Kidney tubule cell (primary cell): ENCODE measurements at places on chromosomes 16 and 17.
A peak's percentile ranks its signal among the peaks of the same experiment; 100 is the strongest.

GRCh38 chr16:49681217-49681883 lies 174.6 kb downstream of the ZNF423 start:
- DNase-seq, result no peak

DNA sequence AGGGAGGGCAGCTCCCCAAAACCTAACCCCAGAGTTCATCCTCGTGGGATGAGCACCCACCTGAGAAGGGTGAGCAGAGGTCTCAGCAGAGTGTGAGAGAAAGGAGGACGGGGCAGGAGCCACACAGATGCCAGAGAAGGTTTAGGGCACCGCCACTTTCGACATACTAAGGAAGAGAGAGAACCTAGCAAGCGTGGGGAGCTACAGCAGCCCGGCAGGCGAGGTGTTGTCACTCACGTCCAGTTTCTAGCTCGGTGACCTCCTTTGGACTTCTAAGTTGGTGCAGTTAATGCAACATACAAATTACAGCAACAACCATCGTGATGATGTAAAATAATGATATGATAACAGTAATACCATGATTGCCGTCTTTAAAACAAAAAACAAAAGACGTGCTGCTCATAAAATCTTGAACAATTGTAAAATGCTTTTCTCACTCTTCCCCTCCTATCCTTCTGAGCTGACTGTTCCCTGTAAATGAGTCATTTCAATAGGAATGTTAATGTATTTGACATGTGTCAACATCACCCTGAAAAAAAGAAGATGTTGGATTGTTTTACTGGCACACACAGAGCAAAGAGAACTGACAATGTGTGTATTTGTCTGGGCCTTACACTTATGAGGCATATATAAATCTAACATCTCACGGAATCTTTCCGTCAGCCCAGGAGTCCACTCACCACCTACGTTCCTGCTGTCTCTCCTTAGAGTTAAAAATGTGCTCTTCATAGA lies 158.2 kb upstream of the MAF start:
- peak; percentile 46 for DNase-seq

DNA sequence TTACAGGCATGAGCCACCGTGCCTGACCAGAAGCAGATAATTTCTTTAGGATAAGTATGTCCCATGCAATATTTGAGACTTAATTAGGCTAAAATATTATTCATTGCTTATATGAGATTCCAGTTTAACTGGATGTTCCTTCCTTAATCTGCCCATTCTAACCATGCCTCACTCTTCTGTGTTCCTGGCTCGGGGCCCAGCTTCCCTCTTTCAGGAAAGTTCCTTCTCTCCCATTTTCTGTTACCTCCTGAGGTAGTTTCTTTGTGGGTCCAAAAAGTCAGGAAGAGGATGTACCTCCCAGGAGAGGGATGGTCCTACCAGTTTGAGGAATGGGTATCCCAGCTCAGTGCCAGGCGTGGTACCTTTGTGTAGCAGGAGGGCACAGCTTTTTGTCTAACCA lies 23.3 kb downstream of the UNK start:
- no peak for DNase-seq

DNA sequence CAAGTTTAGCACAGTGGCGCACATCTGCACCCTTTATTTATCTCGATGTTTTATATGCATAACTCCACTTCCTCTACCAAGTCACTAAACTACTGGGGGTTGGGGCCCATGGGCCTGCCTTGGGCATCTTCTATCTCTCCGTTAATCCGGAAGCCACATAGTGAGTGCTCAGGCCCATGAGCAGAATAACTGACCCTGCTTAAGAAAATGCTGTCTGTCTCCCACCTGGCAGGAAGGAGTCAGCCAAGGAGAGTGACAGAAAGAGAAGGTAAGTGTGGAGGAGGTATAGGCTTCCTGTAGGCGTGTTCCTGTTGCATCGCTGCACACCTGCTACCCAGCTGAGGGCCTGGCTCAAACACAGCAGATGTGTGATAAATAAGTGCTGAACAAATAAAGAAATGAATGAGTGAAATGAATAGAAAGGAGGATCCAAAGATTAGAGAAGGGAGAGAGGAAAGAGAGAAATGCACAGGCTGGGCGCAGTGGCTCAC lies 320.1 kb downstream of the SLC39A11 start:
- DNase-seq, result no peak

- no peak for DNase-seq
These were observed 4.8 kb downstream of the RNF213 start for GRCh38 chr17:80265205-80266068.

- DNase-seq, result peak; percentile 91
These were observed 1.9 kb downstream of the CALB2 start for GRCh38 chr16:71360378-71360777.

- no peak for DNase-seq
These were observed 16.0 kb upstream of the NUDT16L1 start for GRCh38 chr16:4677390-4677789.

DNA sequence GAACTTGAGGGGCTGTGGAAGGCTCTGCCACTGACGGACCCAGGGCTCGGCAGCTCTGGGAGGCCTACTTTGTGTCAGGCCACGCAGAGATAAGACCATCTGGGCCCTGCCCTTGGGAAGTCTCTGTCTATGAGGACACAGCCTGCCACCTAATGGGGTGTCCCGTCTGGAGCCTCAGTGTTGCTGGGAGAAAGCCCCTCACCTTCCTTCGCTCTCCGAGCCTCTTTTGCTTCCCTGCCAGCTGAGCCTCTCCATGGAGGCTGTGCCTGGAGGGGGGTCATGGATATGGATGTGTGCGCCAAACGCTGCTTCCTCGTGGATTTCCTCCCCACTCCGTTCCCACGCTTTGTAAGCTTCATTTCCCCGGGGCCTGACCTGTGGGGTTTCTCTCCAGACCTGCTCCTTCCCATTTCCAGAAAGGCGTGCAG lies 228.8 kb downstream of the SEC14L1 start:
- DNase-seq, result no peak

GRCh38 chr16:24255456-24256371 lies at the start of gene CACNG3:
TSS of gene CACNG3 (plus strand) at chr16:24256335. CDS start at chr16:24256755, 420 bp downstream.
- DNase-seq, result peak; percentile 10

- DNase-seq, result peak; percentile 81
These were observed 24.2 kb downstream of the STAT5A start for GRCh38 chr17:42312285-42313130.

- DNase-seq, result no peak
These were observed 22.8 kb upstream of the WFDC1 start for GRCh38 chr16:84271866-84272265.

GRCh38 chr17:49230636-49231562 lies at the start of gene PHOSPHO1:
TSS of gene PHOSPHO1 (minus strand) at chr17:49230787. CDS start at chr17:49226691, 4,096 bp downstream.
- DNase-seq, result peak; percentile 81

DNA sequence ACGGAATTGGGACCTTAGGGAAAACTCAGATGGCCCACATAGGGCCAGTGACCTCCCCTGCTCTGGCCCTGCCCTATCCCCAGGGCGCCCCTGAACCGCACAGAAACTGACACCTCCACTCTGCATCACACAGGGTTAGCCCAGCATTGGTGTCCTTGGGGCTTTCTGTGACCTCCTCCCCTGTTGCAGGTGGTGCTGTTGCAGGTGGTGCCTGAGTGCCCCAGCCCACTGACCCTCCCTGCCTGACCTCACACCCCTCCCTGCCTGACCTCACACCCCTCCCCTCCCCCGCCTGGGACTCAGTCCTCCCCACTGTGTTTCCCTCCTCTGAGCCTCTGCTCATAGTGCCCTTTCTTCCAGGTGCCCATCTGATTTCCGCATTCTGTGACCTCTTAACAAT lies 21.4 kb downstream of the TNFRSF13B start:
- DNase-seq, result no peak

DNA sequence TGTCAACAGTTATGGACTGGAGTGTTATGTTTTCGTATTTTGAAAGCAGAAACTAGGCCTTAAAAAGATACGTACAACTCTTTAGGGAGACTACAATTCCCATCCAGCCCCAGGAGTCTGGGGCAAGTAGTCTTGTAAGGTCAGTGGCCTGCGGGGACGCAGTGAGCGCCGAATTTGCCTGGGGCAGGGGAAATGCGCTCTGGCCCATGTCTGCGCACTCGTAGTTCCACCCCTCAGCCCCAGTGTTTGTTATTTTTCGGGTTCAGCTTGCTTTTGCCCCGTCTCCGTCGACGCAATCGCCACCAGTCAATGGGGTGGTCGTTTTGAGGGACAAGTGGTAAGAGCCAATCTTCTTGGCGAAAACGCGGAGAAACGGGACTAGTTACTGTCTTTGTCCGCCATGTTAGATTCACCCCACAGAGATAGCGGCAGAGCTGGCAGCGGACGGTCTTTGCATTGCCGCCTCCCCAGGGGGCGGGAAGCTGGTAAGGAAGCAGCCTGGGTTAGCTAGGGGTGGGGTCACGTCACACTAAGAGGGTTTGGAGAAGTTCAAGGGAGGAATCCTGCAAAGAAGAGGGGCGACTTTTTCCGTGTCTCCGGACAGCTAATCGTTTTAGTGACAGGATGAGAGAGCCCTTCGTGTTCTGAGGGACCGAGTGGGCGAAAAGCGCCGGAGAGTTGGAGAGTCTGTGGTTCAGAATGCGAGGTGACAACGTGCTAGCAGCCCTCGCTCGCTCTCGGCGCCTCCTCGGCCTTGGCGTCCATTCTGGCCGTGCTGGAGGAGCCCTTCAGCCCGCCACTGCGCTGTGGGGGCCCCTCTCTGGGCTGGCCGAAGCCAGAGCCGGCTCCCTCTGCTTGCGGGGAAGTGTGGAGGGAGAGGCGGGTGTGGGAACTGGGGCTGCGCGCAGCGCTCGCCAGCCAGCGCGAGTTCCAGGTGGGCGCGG lies 1.1 kb upstream of the BRCA1 start:
- DNase-seq, result no peak

GRCh38 chr17:38867968-38868816 lies 1.7 kb upstream of the LASP1 start:
- peak; percentile 48 for DNase-seq

DNA sequence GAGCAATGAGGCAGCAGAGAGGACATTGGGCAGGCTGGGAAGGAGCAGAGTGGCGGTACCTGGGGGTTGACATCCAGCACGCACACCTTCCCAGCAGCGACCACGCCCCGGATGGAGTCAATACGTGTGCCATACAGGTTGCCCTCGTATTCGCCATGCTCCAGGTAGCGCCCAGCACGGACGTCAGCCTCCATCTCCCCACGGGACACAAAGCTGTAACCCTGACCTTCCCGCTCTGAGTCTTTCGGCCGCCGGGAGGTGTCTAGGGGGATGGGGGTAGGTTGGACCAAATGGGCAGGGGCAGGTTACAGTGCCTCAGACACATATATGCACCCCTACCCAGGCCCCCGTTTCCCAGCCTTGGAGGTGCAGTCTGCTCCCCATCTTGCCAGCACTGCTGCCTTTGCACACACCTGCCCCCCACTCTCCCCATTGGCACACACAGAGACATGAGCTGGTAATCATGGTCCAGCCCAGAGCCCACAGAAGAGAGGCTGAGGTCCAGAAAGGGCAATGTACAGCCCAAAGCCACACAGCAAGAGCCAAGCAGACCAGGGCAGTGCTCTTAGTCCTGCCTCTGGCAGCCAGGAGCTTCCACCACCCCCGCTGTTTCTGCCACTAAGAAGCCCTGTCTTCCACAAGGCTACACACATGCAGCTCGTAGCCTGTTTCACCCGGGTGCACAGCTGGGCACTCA lies 27.5 kb downstream of the MPP2 start:
- DNase-seq, result no peak

DNA sequence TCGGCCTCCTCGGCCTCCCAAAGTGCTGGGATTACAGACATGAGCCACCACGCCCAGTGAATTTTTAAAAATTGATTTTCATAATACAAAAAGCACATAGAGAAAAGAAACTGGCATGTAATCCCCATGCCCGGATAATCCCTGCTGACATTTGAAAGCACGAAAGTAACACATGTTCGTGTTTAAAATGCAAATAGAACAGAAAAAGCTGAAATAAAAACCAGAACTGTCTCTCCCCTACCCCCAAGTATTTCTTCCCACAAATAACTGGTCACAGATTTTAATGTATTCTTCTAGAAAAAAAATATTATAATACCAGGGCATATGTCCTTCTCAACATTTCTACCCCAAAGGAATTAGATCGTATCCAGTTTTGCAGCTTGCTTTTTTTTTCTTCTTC lies 222.9 kb downstream of the SLC39A11 start:
- no peak for DNase-seq

GRCh38 chr17:21288571-21289017 lies 4.1 kb downstream of the MAP2K3 start:
- DNase-seq, result peak; percentile 66

- no peak for DNase-seq
These were observed 36.0 kb downstream of the OSBPL7 start for GRCh38 chr17:47785538-47786123.

DNA sequence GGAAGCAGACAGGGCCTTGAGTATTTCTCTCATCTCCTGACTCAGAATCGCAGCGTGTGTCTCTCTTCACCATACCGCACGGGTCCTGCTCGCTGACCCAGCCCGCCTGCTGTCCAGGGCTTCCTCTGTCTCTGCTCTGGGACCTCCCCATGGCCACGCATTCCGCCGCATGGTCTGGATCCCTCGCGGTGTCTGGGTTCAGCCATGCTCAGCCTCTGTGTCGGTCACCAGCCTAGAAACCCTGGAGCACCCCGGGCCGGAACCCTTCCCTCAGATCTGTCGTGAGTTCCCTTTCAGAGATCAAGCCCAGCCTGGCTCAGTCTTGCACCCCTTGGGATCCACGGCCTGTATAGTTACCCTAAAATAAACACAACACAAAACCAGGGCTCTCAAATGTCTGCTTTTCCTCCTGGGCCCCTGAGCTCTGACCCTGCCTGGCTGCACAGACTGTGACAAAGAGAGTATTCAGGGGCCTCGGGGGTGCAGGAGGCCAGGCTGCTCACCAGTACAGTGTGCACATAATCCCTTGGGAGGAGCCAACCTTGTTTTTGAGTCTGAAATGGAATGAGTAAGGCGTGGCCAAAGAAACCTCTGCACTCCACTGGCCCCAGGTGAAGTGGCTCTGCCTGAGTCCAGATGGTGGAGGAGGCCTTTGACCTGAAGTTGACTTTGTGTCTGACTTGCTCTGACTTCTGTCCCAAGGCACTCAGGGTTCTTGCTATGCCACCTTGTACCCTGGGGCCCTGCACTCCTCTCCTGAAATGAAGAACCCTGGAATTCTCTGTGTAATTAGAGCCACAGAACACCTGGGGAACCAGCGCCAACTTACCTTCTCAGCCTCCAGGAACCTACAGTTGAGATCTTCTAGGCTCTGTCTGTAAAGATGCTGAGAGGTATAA lies 5.8 kb upstream of the SPIRE2 start:
- DNase-seq, result no peak

DNA sequence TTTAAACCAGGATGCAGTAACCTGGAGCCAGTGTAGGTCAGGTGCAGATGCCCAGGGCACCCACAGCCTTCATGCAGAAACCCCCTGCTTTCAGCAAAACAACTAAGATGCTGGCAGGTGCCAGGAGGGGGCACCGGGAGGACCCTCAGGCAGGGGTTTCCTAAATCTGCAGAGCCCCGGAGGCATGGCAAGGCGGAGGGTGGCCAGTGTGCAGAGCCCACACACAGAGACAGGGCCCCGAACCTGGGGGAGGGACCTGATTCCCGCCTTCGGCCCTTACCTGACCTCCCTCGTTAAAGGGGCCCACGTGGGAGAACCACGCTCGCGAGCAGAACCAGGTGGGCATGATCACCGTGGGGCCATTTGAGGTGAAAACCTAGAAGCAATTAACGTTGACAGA lies 114.0 kb upstream of the METRNL start:
- no peak for DNase-seq

- peak; percentile 45 for DNase-seq
These were observed 17.5 kb downstream of the ALOX15B start for GRCh38 chr17:8056232-8056975.

- DNase-seq, result no peak
These were observed 4.1 kb downstream of the CAPN15 start for GRCh38 chr16:531494-532125.

- DNase-seq, result no peak
These were observed 18.2 kb downstream of the DDX42 start for GRCh38 chr17:63792055-63792729.
